ENCODE measurements at places on chromosomes 1 and 21.

GRCh38 chr1:20609541-20609940 is 20.6 kb downstream of the CDA start:
- DNase-seq: no peak

DNA sequence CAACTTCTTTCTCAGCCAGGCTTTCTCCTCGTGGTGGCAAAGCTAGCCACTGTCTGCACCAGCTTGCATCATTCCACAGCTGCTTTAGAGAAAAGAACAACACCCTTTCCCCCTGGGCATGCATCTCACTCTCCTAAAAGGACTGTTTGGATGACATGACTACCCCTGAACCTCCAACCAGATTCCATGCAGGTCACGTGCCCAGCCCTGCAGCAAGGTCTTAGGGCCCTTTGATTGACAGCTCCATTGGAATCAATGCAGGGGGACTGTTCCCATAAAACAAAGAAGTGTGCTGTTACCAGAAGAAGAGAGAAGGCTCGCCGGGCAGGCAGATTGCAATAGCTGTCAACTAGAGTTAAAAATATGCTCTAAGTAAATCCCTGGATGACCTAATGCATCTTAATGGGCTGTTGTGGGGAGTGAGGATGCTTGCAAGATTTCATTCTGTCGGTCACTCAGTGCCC is 24.4 kb downstream of the KCNA2 start:
- no peak for DNase-seq

DNA sequence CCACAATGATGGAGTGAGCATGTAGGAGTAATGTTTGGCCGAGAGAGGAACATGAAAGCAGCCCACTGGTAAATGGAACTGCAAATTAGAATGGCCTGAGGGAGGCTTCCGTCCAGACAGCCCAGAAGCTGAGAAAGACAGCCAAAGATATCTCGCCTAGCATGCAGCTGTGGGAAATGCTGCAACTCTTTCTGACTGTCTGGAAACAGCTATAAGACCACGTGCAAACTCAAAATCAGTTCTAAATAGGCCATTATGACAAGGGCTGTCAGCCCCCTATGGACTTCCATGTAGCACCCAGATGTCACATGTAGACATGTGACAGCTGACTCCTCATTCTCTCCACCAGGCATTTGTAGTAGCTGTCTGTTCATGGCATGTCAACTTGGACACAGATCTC is 62.9 kb upstream of the ATP1A1 start:
- DNase-seq: no peak

- DNase-seq: no peak
Observed at GRCh38 chr1:163674236-163674635, 352.5 kb downstream of the NUF2 start.

DNA sequence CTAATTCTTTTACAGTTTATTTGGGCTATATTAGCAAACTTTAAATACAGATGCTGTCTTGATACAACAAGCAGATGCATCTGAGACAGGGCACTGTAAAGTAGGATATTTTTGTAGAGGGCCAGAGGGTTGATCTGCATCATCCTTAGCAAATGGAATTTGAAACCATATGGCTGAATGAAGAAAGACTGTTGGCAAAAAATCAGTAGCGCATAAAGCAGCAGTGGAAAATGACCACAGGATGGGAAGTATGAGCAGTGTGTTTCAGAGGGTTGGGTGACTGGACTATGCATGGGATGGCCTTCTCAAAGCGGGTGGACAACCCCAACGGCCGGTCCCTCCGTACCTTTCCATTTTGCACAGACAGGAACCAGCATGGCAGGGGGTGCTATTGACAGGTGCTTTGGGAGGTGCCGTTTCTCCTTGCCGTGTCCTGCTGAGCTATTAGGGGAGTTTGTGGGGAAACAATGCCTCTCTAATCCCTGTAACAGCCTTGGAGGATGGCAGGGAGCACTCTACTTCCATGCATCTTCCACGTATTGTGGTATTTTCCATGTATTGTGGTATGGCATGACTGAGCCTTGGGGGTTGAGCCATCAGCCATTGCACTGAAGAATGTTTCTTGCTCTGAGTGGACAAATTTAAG is 5.9 kb downstream of the LRRC8B start:
- DNase-seq: no peak

GRCh38 chr21:42843056-42843455 is 36.3 kb downstream of the WDR4 start:
- DNase-seq: no peak

GRCh38 chr1:31596737-31597097 is 20.4 kb downstream of the TINAGL1 start:
- no peak for DNase-seq

DNA sequence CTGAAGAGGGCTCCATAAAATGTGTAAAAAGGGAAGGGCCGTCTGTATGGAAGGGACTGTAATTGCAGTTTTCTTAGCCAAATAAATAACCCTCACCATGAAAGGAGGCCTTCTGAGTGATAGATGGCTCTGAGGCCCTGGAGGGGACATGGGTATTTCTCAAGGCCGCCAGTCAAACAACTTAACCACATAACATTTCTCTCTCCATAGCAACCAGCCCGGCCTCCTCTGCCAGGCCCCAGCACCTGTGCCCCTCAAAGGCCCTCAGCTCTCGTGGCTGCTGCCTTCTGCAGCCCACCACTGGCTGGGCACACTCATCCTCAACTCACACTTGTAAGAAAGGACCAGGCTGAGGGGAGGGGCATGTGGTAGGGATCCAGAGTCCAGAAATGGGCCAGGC is 57.0 kb upstream of the GJB5 start:
- DNase-seq: no peak

DNA sequence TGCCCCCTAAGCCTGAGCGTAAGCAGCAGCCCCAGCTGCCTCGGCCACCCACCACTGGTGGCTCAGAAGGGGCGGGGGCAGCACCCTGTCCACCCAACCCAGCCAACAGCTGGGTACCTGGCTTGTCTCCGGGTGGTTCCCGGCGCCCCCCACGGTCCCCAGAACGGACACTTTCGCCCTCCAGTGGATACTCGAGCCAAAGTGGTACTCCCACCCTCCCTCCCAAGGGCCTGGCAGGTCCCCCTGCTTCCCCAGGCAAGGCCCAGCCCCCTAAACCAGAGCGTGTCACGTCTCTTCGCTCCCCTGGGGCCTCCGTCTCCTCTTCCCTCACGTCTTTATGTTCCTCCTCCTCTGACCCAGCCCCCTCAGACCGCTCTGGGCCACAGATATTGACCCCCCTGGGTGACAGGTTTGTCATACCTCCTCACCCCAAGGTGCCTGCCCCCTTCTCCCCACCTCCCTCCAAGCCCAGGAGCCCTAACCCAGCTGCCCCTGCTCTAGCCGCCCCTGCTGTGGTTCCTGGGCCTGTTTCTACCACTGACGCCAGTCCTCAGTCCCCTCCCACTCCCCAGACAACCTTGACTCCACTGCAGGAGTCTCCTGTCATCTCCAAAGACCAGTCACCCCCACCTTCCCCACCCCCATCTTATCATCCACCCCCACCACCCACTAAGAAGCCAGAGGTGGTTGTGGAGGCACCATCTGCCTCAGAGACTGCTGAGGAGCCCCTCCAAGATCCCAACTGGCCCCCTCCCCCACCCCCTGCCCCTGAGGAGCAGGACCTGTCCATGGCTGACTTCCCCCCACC is 46.2 kb downstream of the YARS1 start:
- DNase-seq: no peak

DNA sequence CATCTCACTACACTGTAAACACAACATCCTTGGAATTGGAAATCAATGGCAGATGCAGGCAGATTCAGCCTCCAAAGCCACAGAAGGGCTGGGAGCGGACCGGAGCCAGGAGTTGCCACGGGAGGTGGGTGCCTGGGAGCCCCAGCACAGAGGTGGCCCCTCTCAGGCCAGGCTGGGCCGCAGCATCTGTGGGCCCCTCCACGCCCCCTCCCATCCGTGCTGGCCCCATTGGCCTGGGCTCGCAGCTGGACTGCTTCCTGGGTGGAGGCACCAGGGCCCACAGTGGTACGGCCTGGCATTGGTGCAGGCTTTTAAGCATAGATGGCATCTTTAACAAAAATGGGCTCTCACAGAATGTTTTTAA is 64.2 kb downstream of the SLX9 start:
- DNase-seq: no peak

DNA sequence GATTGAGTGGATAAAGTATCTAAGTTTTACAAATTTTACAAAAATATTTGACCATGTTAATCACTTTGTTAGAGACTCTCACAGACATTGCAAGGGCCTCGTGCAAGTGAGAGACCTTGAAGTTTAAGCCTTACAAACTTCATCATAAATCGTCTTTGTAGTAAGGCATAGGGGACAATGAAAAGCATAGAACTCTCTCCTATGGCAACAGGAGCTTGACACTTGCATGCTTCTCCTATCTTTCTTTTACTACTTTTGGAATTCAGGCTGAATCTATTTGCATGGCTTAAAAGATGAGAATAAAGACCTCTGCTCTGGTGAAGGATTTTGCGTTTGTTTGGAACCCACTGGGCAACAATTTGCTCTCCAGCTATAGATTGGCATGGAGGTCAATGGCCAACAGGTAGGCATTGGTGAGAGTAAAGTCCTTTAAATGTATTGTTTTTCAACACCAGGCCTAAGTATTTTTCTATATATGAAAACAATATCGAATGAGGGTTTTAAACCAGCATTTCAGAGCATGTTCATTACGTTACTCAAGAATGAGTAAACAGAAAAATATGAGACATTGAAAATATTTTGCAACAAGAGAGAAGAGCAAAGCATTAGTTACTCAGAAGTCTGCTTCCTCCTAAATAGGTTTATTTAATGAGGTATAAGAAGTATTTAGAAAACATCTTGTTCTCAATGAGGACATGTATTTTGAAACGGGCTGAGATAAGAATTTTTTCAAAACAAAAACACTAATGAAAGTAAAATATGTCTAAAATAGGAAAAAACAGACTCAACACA is 192.2 kb downstream of the TGFB2 start:
- no peak for DNase-seq

DNA sequence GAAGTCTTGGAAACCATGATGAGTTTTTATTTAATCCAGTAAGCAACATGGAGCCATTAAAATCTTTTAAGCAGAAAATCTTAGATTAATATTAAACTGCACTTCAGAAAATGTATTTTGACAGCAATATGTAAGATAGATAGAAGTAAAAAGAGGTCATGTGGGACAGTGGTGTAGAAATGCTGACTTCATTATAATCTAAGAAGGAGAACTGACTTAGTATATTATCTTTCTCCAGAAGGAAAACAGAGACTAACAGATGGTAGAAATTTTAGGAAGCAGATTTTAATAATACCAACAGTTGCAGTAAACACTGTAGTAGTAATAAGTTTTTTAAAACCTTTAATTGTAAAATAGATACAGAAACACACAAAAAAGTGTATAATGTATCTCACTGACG is 272.9 kb downstream of the TPR start:
- DNase-seq: no peak

DNA sequence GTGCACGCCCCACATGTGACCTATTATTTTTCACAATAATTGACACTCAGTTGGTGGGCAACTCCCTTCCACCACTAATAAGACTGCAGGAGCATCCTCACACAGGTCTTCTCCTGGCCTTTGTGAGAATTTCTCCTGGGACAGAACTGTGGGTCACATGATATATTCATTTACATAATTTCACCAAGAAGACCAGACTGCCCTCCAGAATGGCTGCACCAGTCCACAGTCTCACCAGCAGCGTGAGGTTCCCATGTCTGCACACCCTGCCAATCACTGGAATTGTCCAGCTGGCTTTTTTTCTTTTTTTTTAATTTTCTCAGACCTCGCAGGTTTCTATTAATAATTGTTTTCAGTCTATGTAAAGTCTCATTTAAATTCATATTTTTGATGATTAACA is 41.3 kb downstream of the ATP1A1 start:
- DNase-seq: no peak

GRCh38 chr1:46244656-46245371 is 2.7 kb upstream of the RAD54L start:
- no peak for DNase-seq

- no peak for DNase-seq
Observed at GRCh38 chr1:12776801-12777557, 3.4 kb downstream of the PRAMEF12 start.

- DNase-seq: no peak
Observed at GRCh38 chr1:65230731-65231481, 78.4 kb upstream of the DNAJC6 start.

DNA sequence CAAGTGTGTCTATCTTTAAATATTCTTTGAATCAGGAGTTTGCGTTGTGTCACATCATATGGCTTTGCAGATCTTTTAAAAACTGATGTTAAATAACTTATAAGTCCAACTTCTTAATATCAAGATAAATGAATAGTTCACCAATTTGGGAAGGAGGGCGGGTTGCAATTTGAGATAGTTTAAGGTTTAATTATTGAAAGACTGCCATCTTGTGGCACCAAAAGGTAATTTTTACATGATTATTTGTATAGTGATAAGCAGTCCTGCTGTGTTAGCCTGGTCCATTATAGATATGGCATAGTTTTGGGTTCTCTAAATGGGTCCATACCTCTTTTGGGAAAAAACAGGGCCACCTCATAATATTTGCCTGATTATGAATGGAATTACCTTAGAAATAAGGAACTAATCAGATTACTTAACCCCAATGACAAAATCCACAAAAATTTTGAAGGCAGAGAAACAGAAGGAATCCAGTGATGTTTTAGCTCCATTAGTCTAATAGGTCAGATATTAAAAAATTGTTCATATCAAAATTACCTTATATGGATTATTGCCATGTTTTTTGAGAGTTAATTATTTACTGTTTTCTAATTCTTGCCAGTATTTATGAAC is 64.3 kb downstream of the PRKAA2 start:
- DNase-seq: no peak

- DNase-seq: no peak
Observed at GRCh38 chr1:200969726-200970561, 53.6 kb downstream of the KIF21B start.

- DNase-seq: no peak
Observed at GRCh38 chr1:88892357-88892877, 1.1 kb upstream of the GTF2B start.

DNA sequence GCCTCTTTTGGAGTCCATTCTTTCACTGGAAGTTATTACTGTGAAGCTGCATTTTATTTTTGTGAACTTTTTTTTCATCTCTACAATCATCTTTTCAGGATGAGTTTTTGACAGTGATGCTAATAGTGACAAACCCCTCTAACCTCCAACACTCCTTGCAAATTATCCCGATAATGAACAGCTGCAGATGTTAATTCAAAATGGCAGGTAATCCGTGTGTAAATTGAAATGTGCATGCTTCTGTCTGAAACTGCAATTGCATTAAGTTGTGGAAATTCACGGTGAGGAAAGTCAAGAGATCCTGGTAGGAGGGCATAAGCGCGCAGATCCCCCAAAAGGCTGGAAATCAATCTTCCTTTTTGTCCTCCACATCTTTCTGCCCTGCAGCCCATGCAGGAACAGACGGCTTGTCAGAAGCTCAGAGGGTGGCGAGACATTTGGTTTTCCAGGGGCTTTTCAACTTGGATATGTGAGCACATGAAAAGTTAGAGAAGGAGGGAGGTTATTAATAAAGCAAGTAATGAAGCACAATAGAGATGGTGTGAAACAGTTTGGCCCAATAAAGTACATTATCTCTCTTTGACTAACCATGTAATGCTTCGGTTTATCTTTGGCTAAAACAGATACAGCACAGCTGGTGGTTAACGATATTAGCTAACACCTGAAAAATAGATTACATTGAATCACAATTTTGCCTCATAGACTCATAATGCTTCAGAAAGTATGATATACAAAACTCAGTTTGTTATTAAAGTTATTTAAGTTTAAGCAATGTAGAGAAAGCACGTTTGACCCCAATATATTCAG is 143.5 kb upstream of the COA6 start:
- no peak for DNase-seq

- DNase-seq: peak; percentile 21
Observed at GRCh38 chr1:245153081-245153551, 1.7 kb upstream of the KIF26B start.

GRCh38 chr1:155801149-155801548 is 55.9 kb downstream of the GON4L start:
- DNase-seq: no peak
